NCI-H1105 treated with DMSO at 0.1 percent for 48 hours (cell line): ENCODE measurements at places on chromosomes 13 and 19.

GRCh38 chr13:74190999-74191398 lies 56.8 kb upstream of the KLF12 start:
- DNase-seq: no peak

GRCh38 chr13:80881942-80882445 lies 541.1 kb upstream of the SPRY2 start:
- peak; percentile 83 for DNase-seq

- DNase-seq: no peak
Observed at GRCh38 chr19:32224371-32225244, 120.8 kb upstream of the ZNF507 start.

- DNase-seq: no peak
Observed at GRCh38 chr13:42405665-42406390, 133.9 kb downstream of the AKAP11 start.

DNA sequence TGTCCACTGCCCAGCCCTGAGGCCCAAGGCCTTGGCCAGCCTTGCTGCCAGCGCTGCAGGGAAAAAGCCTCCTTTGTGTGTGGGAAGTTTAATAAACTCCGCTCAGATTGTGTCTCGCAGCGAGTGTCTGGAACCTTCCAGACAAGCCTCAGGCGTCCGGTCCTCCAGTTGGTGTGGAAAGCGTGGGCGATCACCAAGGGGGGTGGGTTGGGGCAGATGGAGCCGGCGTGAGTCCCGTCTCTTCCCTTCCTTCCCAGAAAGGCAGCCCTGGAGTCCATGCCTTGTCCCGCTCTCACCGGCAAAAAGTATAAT lies 4.6 kb downstream of the STK11 start:
- DNase-seq: no peak

- no peak for DNase-seq
Observed at GRCh38 chr13:83975655-83976165, 93.4 kb upstream of the SLITRK1 start.

DNA sequence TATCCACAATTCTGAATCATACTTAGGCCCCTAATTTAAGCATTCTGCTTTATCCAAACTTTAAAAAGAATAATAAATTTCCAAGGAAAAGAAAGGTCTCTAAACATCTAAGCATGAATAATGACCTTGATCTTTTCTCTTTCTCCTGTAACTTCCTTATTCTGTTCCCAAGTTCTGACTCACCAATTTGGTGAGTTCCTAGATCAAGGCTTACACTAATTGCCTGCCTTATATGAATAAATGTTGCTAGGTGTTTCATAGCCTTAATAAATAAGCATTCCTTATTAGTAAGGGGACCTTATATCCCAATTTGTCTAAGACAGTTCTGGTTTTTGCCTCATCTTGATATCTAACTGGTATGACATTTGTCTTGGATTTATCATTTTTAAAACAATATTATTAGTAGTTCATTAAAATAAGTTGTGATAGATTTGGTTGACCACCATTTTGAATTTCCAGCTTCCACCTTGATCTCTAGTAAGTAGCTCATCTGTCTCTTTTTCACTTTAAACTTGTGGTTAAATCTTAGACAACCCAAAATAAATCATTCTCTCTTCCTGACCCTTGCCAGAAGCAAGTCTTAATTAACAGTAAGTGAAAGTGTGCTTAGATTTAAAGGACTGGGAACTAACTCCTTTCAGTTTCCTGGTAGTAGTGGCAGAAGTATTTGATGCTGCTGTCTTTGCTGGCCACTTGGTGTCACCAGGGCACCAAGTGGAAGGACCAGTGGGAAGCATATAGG lies 121.2 kb upstream of the MLNR start:
- no peak for DNase-seq

GRCh38 chr19:18098891-18099622 lies 1.5 kb downstream of the MAST3 start:
- DNase-seq: no peak

- DNase-seq: no peak
Observed at GRCh38 chr19:6354098-6354674, 7.1 kb upstream of the CLPP start.

GRCh38 chr19:52335768-52336116 lies 301 bp upstream of the ZNF610 start:
- DNase-seq: no peak

GRCh38 chr13:24075137-24075975 lies 85.2 kb upstream of the SPATA13 start:
- DNase-seq: no peak

GRCh38 chr13:34391076-34391475 lies 551.0 kb upstream of the NBEA start:
- DNase-seq: no peak

DNA sequence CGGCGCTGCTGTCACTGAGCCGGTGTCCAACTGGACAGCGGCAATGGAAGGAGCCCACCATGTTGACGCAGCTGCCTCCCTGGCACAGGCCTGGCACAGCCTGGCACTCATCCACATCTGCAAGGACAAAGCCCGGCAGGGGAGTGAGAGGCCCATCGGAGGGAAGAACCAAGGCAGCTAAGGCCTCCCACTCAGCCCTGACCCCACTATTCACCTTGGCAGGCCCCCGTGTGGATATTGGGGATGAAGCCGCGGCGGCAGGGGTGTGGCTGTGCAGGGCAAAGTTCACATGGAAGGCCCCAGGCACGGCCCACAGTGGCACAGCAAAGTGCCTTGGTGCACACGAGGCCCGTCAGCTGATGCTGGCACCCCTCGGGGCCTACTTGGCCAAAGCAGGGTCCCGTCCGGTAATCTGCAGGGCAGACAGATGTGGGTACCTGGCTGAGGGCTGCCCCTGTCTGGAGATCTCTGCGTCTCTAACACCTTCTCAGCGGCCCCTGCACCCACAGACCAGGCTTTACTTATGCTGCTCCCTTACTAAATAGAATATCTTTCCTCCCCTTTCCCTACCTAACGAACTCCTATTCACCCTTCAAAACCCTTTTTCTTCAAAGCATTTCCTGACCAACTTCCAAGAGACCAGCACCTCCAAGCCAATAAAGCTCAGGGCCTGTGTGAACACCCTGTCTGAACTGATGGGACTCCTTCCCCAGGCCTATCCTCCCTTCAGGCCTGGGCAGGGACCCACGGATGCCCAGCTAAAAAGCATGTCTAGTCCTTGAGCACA lies 7.5 kb downstream of the FBN3 start:
- no peak for DNase-seq

- no peak for DNase-seq
Observed at GRCh38 chr13:43116242-43116641, 92.9 kb downstream of the DNAJC15 start.

DNA sequence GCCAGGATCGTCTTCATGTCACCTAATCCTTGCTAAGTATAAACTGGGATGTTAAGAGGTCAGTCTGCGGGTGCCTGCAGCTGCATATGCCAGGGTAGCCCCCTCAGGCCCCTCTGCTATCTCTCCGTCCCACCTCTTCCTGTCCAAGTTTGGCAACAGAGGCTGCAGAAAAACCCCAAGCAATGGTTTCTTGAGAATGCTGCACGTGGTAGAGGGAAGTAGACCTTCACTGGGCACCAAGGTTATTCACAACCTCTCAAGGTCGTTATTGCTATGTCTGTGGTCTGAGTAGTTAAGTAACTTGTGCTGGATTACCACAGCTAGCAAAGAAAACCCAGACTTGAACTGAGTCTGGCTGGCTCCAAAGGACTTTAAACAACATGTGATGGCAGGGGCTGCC lies 77.9 kb upstream of the XPO4 start:
- DNase-seq: no peak

- DNase-seq: no peak
Observed at GRCh38 chr13:52947921-52948373, 80.7 kb upstream of the OLFM4 start.

GRCh38 chr13:82717249-82717648 lies 1165.0 kb downstream of the SLITRK1 start:
- DNase-seq: no peak

- no peak for DNase-seq
Observed at GRCh38 chr13:59145381-59145780, 1018.3 kb downstream of the DIAPH3 start.

- no peak for DNase-seq
Observed at GRCh38 chr13:78136966-78137365, 218.3 kb upstream of the EDNRB start.

DNA sequence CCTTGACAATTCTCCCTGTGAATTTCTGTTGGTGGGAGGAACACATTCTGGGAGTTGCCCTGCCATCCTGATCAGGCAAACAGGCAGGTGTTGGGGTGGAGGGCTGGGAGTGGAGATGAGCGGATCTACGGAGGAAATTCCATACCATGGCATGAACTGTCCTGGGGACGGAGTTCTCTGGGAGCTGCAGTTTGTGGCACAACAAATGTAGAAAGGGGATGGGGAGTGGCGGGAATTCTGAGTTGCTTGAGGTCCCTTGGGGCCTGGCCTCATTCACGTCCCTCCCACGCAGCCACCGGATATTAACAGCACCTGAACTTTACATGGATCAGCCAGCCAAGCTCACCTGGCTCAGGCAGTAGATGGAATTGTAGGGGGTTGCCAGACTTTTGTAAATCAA lies 70.0 kb downstream of the CHST8 start:
- DNase-seq: no peak

DNA sequence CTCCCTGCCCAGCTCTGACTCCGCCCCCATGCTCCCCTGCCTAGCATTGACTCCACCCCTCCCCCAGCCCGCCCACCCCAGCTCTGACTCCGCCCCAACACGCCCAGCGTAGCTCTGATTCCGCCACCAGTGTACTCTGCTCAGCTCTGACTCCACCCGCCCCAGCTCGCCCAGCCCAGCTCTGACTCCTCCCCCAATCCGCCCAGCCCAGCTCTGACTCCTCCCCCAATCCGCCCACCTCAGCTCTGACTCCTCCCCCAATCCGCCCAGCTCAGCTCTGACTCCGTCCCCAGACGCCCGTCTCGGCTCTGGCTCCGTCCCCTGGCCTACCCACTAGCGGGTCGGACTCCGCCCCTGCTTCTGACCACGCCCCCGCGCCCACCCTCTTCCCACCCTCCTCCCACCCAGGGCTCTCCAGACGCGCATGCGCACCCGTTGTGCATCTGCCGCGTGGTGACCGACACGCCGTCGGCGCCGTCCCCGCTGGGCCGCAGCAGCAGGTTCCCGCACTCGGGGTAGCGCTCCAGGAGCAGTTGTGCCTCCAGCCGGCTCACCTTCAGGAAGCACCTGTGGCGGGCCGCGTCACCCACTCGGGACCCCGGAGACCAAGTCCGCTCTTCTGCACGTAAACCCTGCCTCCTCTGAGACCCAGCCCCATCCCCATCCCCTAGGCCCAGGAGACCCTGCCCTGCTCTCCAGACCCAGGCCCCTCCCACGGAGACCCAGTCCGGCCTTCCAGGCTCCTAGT lies 10.2 kb downstream of the STAP2 start:
- no peak for DNase-seq

- DNase-seq: no peak
Observed at GRCh38 chr13:100773429-100773828, 98.8 kb upstream of the TMTC4 start.

DNA sequence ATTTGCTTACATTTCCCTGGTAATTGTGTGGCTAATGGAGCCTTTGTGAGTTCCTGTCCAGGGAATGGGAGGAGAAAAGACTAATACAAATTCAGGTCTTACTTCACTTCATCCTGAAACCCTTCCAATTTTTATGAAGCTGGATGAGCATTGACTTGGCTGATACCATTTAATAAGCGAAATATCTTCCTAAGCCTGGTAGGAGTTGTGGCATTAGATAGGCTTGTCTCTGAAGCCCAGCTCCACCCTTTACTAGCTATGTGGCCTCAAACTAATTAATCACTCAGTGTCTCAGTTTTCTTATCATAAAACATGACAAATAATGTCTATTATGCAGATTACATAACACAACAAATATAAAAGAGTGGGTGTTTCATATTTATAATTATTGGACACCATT lies 106.3 kb downstream of the FGF9 start:
- no peak for DNase-seq

DNA sequence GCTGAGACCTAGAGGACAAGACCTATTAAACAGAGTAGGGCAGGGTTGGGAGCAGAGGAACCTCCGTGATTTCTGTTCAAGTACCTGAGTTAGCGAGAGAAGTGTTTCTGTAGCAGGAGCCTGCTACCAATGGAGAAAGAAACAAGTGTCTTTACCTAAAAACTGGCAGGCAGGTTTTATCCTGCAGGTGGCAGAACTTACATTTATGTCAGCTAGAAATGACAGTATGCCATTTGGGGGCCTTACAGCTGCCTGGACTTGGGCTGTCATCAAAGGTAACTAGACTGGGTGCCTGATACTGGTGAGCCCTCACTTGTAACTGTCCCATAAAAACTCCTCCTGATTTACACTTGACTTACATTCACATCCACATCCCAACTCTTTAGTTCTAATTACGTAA lies 185.3 kb upstream of the MIR17HG start:
- no peak for DNase-seq

GRCh38 chr13:74825152-74825937 lies 656.6 kb downstream of the TBC1D4 start:
- no peak for DNase-seq

- DNase-seq: no peak
Observed at GRCh38 chr19:58388175-58388526, 1.1 kb downstream of the RPS5 start.

DNA sequence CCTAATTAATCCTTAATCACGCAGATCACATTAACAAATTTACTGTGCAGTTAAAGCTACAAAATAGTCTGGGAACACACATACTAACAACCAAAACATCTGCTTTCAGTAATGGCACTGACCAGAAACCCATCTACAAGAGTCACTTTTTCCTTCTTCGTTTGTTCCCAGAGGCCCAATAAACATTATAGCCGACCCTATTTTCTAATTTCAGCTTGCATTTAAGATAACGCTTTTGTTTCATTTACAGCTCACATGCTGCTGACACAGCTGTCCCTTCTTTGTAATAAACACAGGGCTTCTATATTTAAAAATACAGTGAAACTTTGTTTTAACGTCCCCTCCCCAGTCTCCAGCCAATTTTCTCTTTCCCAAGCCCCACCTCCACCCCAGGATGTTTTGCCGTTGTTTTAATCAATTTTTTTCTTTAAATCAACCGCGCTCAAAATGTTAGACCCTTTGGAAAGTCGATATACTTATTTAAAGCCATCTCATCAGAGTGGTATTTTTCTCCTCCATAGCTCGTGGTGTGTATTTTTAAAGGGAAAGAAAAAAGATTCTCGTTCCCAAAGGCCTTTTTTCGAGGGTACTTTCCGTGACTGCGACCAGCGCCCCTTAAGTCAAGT lies 1.7 kb upstream of the WBP4 start:
- DNase-seq: peak; percentile 28

GRCh38 chr19:33219261-33219815 lies 6.3 kb downstream of the SLC7A10 start:
- DNase-seq: no peak

- DNase-seq: peak; percentile 69
Observed at GRCh38 chr13:102045731-102046130, 356.1 kb downstream of the FGF14 start.

DNA sequence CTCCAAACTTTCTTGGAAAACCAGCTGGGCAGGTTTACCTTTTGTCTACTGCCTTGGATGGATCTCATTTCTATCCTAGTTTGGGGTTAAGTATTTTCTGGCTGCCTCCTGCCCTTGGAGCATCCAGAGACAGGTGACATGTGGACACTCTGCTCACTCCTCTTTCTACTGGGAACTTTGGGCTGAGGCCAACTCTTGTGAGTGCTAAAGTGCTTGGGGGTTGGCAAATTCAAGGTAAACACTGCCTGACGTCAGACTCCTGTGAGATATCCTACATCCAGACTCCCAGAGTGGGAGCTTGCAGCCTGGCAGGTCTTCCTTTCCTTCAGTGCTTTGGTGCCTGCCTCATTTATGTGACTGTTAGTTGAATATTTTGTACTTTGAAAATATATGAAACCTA lies 388.1 kb downstream of the KCNRG start:
- peak; percentile 83 for DNase-seq
